ENCODE measurements at places on chromosomes 5 and 9.
A peak's percentile ranks its signal among the peaks of the same experiment; 100 is the strongest.

DNA sequence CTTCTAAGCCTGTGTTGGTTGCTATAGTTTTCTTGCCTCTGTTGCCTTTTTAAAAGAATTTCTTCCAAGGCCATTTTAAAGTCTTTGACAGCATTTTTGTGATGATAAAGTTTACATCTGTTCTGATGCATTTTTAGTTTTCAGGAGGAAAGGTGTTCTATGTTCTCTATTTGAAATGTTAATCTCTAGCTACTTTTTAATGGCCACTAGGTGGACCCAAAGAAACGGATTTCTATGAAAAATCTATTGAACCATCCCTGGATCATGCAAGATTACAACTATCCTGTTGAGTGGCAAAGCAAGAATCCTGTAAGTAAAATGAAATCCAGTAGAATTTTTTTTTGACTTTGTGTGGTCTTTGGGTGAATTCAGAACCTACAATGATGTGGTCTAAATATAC lies 60.2 kb downstream of the MELK start:
- DNase-seq = peak; percentile 16

GRCh38 chr9:75200892-75201470 lies 112.7 kb downstream of the OSTF1 start:
- peak; percentile 46 for DNase-seq

GRCh38 chr5:16131878-16132277 lies 47.7 kb downstream of the MARCHF11 start:
- no peak for DNase-seq

GRCh38 chr9:137188490-137189296 lies at the start of the genes ANAPC2 and SSNA1:
Gene ANAPC2, minus strand, starts transcription at chr9:137188560. Its CDS starts 28 bp downstream, at chr9:137188532.
Gene SSNA1, plus strand, starts transcription at chr9:137188676. Its CDS starts 51 bp downstream, at chr9:137188727.
- DNase-seq = peak; percentile 95

DNA sequence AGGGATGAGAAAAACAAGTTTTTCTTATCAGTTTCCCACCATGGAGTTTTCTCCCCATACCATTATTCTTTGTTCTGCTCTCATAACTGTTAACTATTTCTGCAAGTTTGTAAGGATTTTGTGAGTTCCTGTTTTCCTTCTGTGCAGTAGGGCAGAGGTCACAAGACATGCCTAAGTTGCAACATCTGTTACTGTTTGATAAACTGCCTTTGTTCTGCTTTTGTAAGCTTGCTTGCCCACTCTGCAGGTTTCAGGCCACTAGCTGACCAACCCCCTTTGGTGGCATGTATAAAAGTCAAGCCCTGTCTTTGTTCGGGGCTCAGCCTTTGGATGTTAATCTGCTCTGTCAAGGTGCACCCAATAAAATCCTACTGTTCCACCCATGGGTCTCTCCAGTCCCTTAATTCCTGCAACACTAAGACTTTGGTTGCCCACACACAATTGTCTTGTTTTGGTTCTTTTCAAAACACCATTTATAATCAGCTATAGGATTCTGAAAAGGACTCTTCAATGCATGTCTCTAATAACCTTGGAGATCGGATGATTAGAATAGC lies 545.4 kb downstream of the CDH9 start:
- DNase-seq = peak; percentile 71

- peak; percentile 47 for DNase-seq
These were observed 17.9 kb upstream of the ZSWIM6 start for GRCh38 chr5:61313960-61314681.

GRCh38 chr5:108857905-108858304 lies 110.2 kb downstream of the FER start:
- DNase-seq = no peak

GRCh38 chr5:135887881-135888614 lies 7.6 kb downstream of the IL9 start:
- DNase-seq = peak; percentile 16

DNA sequence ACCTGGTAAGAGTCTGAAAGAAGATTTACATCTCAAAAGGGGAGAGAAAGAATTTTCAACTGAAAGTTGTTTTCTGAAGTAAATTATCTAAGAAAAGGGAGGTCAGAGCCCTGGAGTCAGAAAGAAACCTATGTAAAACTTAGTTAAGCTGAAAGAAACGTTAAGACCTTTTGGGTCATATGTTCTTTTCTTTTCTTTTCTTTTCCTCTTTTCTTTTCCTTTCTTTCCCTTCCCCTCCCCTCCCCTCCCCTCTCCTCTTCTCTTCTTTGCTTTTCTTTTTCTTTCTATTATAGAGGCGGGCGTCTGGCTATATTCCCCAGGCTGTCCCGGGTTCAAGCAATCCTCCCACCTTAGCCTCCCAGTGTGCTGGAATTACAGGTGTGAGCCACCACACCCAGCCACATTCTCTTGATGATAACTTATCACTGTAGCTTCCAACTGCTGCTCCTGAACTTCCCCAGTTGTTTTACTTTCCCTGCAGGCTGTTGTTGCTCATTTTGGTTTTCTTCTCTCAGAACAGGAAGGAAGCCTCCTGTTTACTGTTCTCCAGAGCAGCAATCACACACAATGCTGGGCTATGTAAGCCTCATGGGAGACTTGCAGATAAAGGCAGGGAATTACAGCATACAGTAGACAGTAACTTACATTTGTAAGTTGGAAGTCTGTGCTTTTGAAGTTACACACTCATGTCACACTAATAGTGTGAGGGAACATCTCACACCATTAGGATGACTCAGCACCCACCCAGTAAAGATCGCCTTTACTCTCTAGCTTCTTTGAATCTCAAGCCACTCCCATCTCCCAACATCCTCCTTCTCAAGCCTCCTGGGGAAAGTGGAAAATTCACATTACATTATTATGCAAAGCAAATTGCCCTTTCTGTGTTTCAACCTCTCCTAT lies 2216.6 kb upstream of the WWC1 start:
- DNase-seq = peak; percentile 6

DNA sequence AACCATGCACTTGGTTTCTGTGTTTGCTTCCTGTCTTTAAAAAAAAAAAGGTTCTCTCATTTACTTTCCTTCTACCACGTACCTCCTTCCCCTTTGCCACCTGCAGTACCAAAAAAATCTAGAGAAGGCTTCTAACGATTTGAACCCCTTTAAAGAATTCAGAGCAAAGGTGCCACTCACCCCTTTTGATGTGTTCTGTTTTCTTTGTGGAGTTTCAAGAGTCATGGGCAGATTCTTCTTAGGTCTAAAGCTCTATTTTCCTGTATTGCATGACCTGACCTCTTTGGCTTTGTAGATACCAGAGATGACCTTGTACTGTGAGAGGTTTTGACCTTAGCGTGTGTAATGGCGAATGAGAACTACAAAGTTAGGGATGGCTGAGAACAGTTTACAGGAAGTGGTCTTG lies 29.0 kb downstream of the TXNDC8 start:
- no peak for DNase-seq

GRCh38 chr5:159208514-159209437 lies 577 bp downstream of the RNF145 start:
- peak; percentile 49 for DNase-seq

- peak; percentile 24 for DNase-seq
These were observed 9.0 kb upstream of the PHF2 start for GRCh38 chr9:93567271-93567959.

GRCh38 chr5:178296066-178296465 lies 63.5 kb upstream of the PHYKPL start:
- DNase-seq = no peak

DNA sequence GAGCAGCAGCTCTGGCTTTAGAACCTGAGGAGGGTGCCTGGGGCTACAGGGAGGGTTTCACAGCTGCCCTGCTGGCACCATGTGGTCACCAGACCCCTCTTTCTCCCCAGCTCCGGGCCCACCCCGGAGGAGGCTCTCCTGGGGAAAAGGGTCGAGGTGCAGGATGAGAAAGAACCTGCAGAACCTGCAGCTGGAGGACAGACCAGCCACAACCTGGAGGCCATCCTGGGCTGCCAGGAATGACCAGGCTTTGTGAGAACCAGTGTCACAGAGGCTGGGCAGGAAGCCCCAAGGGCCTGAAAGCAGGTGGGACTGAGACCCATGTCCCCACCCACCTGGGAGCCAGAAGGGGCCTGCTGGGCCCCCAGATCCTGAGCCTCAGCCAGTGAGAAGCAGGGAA lies 23.0 kb downstream of the SEMA4D start:
- DNase-seq = no peak

DNA sequence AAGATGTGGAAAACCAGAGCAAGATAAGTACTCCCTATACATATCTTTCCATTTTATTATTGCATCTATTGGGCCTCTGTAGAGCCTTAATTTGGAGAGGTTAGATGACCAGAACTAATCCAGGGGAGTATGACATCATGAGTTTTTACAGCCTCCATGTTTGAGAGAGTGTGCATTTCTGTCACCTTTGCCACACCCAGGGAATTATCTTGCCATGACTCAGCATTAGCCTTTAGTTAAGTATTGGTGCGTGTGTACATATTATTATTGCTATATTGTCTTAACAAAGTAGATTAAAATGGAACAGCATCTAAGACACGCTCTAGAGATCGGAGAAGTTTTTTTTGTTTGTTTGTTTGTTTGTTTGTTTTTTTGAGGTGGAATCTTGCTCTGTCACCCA lies 27.6 kb downstream of the DIMT1 start:
- no peak for DNase-seq

DNA sequence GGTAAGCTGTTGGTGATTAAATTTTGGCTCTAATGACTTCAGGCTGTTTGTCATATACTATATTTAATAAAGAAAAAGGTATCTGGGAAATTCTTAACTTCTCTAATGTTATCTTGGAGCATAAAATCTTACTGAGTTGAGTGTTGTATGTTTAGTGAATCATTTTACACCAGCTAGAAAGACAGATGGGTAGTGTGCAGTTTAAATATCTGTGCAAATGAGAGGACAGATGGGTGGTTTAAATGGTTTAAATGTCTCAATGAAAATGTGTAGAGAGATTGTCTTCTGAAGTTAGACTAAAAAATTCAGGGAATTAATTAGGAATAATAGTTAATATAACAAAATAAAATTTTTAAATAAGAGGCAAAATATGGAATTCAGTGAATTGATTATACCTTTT lies 114.5 kb downstream of the FER start:
- DNase-seq = no peak

DNA sequence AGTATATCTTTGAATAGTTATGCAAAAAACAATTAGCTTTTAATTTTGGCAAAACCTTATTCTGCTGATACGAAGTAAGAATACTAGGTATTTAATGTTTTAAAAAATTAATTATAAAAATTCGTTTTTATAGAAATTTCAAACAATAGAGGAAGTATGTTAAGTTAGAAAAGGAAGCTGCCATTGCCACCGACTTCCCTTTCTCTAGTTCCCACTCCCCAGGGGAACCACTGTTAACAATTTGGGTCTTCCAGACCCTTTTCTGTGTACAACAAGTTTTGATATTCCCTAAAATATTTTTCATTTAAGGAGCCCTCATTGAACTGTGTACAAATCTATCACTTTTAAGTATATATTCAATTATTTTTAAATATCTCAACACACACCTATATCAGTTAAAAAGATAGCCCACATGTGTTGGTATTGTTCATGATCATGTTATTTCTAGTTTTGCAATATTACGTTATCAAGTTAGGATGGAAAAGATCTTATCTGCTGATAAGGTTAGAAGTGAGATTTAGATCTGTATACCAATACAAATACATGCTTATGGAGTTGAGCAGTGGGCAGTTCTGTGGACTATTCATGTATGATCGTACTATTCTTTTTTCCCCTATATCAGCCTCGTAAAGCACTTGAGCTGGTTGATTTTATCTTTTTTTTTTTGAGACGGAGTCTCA lies 25.9 kb downstream of the NDFIP1 start:
- DNase-seq = peak; percentile 33
